ENCODE measurements at places on chromosomes 12 and 14. TPM values are rescaled to one million over a fixed set of nuclear protein-coding genes. Genes with fewer than 3 reads are reported as not detected.

GAPDH gene
- 843 TPM for total RNA-seq

C1QL4 gene
- total RNA-seq: not detected

TMEM121 gene
- 3.0 TPM for total RNA-seq

HIGD1C gene
- not detected for total RNA-seq

EML1 gene
- total RNA-seq: 31.8 TPM

HHIPL1 gene
- 4.0 TPM for total RNA-seq

ZNF664 gene
- total RNA-seq: 105 TPM

NRIP2 gene
- 1.1 TPM for total RNA-seq

ASB2 gene
- 3.7 TPM for total RNA-seq

HSPB8 gene
- total RNA-seq: 49.1 TPM

HOXC10 gene
- 0.18 TPM for total RNA-seq

RPL10L gene
- not detected for total RNA-seq

BIN2 gene
- total RNA-seq: 22.9 TPM

MYH6 gene
- total RNA-seq: not detected

BCAT1 gene
- total RNA-seq: 61.3 TPM

ITGA7 gene
- total RNA-seq: 28.4 TPM

HOXC11 gene
- total RNA-seq: not detected

OR8S1 gene
- total RNA-seq: not detected

- H3K36me3 ChIP-seq: no peaks in the 10 kb centered on the region
- H3K4me1 ChIP-seq: peaks cover 5% of the 10 kb centered on the region
- H3K4me3 ChIP-seq: no peak overlapping the region
- peak; percentile 24 for DNase-seq
- peak overlapping the region; percentile 60 for H3K27ac ChIP-seq
Observed at GRCh38 chr12:110585231-110585799, 2.2 kb upstream of the PPTC7 start.

DNA sequence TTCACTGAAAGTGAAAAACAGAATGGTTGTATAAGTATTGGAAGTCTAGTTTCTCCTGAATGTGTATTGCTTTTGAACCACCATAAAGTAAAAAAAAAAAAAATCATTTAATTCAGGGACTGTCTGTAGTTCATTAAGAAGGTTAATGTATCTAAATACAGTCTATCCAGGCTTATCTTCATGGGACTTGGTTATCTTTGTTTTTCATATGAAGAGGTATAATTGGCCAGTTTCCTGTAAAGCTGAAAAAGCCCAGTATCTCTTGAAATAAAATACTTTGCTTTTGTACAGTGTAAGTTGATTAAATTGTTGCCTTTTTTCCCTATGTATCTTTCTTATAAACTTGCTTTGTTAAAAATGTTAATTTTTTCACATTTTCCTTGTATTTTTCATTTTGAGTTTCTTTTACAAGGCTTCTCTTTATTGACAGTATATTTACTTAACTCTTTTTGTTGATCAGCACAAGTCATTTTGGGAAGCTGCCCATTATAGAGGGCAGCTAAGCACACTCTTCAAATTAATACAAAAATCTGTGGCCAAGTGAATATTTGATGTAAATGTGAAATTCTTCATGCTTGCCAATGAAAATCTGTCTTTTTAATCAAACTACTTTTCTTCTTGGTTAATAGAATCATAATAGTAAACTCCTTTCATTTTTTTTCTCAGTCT, 156.0 kb downstream of the TMTC3 start:
- no peak for DNase-seq
- H3K36me3 ChIP-seq: no peaks in the 10 kb centered on the region

- H3K4me3 ChIP-seq: no peak overlapping the region
- DNase-seq: no peak
- H3K27ac ChIP-seq: no peak overlapping the region
- H3K27me3 ChIP-seq: no peaks in the 10 kb centered on the region
Observed at GRCh38 chr14:101929946-101930345, 34.4 kb upstream of the DYNC1H1 start.

GRCh38 chr12:9636150-9636850, 28.6 kb upstream of the KLRB1 start:
- no peak overlapping the region for H3K27ac ChIP-seq
- H3K4me1 ChIP-seq: no peaks in the 10 kb centered on the region
- H3K4me3 ChIP-seq: no peak overlapping the region
- H3K27me3 ChIP-seq: no peaks in the 10 kb centered on the region

DNA sequence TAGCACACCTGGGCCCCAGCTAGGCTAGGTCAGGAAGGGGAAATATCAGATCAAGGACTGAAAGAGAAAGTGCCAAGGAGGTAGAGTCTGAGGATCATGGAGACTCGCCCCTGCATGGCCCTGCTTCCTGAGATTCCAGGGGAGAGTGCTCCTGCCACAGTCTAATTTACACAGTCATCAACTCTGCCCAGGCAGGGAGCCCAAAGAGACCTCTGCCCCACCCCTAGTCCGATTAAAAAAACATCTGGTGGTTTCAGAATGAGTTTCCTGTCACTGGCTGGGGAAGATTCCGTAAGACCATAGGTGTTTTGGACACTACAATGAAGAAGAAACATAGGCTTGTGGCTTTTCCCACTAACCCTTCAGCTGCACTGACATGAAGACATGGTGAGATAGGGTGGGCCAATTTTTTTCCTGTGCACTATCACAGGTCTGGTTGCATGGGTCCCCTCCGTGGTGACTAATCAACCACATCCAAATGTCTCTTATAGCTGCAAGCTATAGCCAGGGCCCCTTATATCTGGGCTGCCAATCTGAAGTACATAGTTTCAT, 31.5 kb upstream of the GZMB start:
- no peak overlapping the region for H3K4me3 ChIP-seq
- H3K27ac ChIP-seq: no peak overlapping the region
- no peak for DNase-seq
- H3K36me3 ChIP-seq: no peaks in the 10 kb centered on the region
- no peaks in the 10 kb centered on the region for H3K4me1 ChIP-seq
- H3K27me3 ChIP-seq: no peaks in the 10 kb centered on the region

DNA sequence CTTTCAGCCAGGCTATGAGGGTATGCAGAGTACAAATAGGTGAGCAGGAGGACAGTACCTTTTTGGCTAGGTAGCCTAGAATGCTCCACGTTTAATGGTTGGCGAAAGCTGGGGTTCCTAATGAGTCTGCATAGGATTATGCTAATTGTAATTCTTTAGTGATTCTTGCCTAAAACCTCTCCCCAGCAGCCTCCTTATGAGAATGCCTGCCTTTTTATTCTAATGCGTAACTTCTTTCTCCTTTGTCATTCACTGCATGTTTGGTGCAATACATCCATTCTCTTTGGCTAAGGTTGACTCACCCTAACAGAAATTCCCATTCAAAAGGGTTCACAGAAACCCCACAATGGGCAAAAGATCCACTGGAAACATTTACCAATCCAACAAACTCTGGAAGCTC, 752.2 kb downstream of the FSCB start:
- no peak overlapping the region for H3K27ac ChIP-seq
- H3K36me3 ChIP-seq: no peaks in the 10 kb centered on the region
- H3K27me3 ChIP-seq: no peaks in the 10 kb centered on the region
- no peaks in the 10 kb centered on the region for H3K4me1 ChIP-seq
- no peak for DNase-seq

DNA sequence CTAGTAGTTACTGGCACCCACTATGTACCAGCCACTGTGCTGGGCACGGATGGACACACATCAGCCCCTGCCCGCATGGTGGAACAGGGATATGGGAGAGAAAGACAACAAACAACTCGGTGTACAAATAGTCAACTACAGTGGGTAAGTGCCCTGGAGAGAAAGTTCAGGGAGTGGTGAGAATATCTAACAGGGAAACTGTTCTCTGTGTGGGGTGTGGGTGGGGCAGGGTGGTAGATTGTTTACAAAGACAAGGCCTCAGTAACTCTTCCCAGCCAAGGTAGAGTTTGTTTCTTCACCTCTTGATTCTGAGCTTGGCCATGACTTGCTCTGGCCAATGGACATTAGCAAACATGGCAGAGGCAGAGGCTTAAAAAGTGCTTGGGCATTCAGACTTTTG, 12.9 kb upstream of the CLMN start:
- no peaks in the 10 kb centered on the region for H3K4me1 ChIP-seq
- H3K36me3 ChIP-seq: no peaks in the 10 kb centered on the region
- DNase-seq: no peak
- H3K27ac ChIP-seq: no peak overlapping the region
- no peak overlapping the region for H3K4me3 ChIP-seq

- H3K27me3 ChIP-seq: no peaks in the 10 kb centered on the region
- H3K4me3 ChIP-seq: no peak overlapping the region
- no peak overlapping the region for H3K27ac ChIP-seq
Observed at GRCh38 chr12:88993651-88994050, 358.6 kb downstream of the DUSP6 start.

DNA sequence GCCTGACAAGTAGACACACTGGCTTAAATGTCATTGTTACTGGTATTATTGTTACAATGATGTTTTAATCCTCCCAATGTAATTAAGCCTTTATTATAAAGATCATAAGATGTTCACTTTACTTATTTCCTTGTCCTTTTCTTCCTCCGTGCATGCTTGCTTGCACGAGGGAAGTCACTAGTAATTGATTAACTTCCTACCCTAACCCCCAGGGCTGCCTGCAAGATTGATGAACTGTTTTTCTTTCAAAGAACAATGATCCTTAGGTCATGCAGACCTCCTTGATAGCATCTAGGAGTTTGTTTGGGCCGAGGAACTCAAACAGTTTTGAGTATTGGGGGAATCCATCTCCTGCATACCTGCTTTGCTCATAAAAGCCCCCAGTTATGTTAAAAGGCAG, 43.0 kb downstream of the GLRX5 start:
- H3K27me3 ChIP-seq: no peaks in the 10 kb centered on the region
- H3K36me3 ChIP-seq: no peaks in the 10 kb centered on the region
- no peak overlapping the region for H3K27ac ChIP-seq
- no peak overlapping the region for H3K4me3 ChIP-seq
- DNase-seq: no peak

- H3K4me1 ChIP-seq: no peaks in the 10 kb centered on the region
- no peaks in the 10 kb centered on the region for H3K36me3 ChIP-seq
- no peak overlapping the region for H3K27ac ChIP-seq
- no peaks in the 10 kb centered on the region for H3K27me3 ChIP-seq
Observed at GRCh38 chr12:9751204-9752144, 9.2 kb downstream of the CD69 start.

GRCh38 chr12:123807670-123808069, 45.6 kb downstream of the DNAH10 start:
- H3K36me3 ChIP-seq: no peaks in the 10 kb centered on the region
- DNase-seq: peak; percentile 66
- H3K27me3 ChIP-seq: no peaks in the 10 kb centered on the region
- no peak overlapping the region for H3K4me3 ChIP-seq

- DNase-seq: no peak
- no peak overlapping the region for H3K27ac ChIP-seq
- H3K4me3 ChIP-seq: no peak overlapping the region
- peaks cover 4% of the 10 kb centered on the region for H3K4me1 ChIP-seq
- no peaks in the 10 kb centered on the region for H3K27me3 ChIP-seq
- H3K36me3 ChIP-seq: no peaks in the 10 kb centered on the region
Observed at GRCh38 chr14:39383026-39383660, 49.1 kb downstream of the FBXO33 start.

DNA sequence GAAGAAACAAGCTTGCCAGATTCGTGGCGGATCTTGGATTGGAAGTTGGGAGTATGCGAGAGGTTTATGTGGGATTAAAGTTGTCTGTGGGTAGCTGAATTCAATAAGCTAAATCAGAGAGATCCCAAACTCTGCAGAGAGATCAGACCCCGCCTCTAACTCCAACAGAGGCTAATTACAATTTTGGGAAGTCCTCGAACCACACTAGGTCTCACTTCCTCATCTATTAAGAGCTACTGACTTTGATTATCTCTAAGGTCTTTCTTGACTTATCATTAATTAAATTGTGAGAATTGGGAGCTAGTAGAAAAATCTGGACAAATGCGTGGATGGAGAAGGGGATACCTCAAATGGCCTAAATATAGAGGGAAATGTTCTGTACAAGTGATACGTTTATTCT, 9.1 kb downstream of the NTF3 start:
- H3K27me3 ChIP-seq: no peaks in the 10 kb centered on the region
- no peak overlapping the region for H3K27ac ChIP-seq
- no peak overlapping the region for H3K4me3 ChIP-seq
- no peaks in the 10 kb centered on the region for H3K36me3 ChIP-seq

GRCh38 chr14:104735830-104736642, 12.0 kb downstream of the ADSS1 start:
- no peaks in the 10 kb centered on the region for H3K36me3 ChIP-seq
- DNase-seq: peak; percentile 85
- H3K27me3 ChIP-seq: no peaks in the 10 kb centered on the region
- no peaks in the 10 kb centered on the region for H3K4me1 ChIP-seq

DNA sequence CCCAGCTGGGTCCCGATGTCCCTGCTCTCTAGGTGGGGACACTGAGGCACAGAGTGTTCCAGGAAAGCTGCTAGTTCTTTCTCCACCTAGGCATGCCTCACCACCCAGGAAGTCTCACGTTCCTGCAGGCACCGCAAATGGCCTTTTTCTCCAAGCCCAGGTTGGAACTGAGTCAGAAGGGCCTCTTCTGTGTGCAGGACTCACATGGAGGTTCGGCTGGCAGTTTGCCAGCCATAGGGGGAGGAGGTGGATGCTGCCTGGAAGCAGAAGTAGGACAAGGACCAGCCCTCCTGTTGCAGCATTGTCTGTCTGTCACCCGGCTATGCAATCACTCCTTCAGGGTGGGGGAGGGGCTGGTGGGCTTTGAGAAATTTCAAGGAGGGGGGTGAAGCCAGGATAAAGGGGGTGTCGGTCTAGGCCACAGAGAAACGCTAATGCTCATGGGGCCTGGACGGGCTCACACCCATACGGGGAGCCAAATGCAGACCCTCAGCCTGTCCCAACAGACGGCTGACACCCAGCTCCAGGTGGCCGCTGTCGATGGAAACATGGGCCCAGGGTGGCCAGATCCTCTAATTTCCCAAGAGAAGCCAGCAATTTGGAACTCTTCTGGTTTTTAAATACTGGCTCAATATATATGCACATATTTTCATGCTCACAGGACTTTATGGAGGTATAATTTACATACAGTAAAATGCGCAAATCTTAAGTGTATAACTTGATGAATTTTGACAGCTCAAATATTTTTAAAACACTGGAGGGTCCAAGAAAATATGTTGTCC, 120.5 kb downstream of the PHETA1 start:
- DNase-seq: no peak
- no peak overlapping the region for H3K4me3 ChIP-seq
- peaks cover 2% of the 10 kb centered on the region for H3K27me3 ChIP-seq
- no peaks in the 10 kb centered on the region for H3K36me3 ChIP-seq
- no peak overlapping the region for H3K27ac ChIP-seq

DNA sequence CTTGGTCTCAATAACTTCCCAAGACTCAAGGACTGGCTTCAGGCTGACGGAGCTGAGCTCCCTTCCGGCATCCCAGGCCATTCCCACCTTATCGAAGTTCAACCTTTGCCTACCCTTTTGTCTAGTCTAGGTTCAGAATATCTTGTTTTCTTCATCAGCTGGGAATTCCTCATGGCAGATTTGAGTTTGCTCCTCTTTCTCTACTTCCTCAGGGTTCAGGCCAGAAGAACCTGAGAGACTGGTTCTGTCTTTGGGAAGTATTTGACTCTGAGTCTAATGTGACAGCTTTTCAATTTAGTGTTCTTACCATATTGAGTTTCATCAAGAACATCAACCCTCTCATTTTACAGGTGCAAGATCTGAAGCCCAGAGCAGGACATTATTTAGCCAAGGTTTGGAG, 2.1 kb downstream of the BIN2 start:
- no peaks in the 10 kb centered on the region for H3K27me3 ChIP-seq
- H3K27ac ChIP-seq: no peak overlapping the region
- H3K4me3 ChIP-seq: no peak overlapping the region
- H3K4me1 ChIP-seq: peaks cover 8% of the 10 kb centered on the region
